ENCODE measurements at places on chromosomes 7 and 10.

DNA sequence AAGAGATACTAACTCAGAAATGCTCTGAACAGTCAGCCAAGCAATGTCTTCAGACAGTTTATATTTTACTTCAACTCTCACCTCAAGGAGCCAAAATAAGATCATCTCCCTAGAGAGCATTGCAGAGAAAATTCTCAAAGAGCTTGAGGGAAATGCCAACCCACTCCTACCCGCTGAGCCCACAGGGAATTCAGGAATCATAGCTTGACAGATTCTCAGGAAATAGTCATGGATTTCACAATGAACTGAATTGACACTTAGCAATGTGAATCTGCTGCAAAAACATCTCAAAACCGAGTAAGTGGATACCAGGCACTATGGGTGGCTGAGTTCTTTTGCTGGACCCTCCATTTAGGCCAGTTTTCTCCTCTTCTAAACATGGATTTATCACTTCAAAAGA, 9.8 kb upstream of the PLAC9 start:
- no peak for DNase-seq

DNA sequence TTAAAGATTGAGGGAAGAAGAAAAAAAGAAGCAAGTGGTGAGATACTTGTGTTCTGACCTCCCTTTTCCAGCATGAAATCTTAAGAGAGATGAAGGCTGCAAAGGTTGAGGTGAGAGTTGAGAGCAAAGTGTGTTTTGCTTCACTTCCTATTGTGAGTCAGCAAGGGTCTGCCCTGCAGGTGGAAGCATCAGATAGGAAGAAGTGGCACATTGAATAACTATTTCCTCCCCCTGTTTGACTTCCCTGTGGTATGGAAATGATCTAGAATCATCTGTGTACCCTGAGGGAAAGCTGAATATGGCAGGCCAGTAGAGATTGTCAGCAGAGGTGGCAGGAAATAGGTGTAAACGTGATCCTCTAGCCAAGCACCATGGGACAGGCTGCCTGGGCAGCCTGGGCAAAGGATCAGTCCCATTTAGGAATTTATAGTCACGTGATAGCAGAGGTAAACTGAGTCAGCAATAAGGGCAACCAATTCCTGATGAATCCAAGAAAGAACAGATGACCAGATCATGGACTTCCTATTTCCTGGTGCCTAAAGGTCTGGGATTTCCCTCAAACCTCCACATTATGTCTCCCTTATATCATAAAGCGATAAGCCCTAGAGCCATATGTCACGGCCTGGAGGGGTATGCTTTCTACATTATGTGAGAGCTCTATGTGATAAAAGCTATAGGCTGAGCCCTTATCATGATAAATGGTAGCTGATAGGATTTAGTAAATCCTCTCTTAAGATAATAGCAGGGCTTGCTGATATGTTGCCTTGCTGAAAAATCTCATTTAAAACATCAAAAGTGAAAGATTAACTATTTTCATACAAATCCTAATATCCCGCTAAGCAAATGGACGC, 287.0 kb downstream of the MDFIC start:
- no peak for DNase-seq

GRCh38 chr10:129244757-129245156, 222.3 kb upstream of the MGMT start:
- DNase-seq = no peak

DNA sequence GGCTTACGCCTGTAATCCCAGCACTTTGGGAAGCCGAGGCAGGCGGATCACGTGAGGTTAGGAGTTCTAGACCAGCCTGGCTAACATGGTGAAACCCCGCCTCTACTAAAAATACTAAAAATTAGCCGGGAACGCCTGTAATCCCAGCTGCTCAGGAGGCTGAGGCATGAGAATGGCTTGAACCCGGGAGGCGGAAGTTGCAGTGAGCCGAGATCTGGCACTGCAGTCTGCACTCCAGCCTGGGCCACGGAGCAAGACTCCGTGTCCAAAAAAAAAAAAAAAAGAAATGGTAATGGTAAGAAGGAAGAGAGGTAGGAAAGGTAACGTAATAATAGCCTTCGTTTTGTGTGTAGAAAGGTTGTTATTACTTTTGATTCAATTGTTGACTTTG, 1.2 kb downstream of the HSPA14 start:
- peak; percentile 32 for DNase-seq

- no peak for DNase-seq
Observed at GRCh38 chr10:7766241-7766640, 21.6 kb downstream of the KIN start.

- peak; percentile 44 for DNase-seq
Observed at GRCh38 chr7:108459922-108460551, 3.8 kb upstream of the NRCAM start.

- peak; percentile 86 for DNase-seq
Observed at GRCh38 chr10:78047314-78047891, 13.7 kb downstream of the RPS24 start.

DNA sequence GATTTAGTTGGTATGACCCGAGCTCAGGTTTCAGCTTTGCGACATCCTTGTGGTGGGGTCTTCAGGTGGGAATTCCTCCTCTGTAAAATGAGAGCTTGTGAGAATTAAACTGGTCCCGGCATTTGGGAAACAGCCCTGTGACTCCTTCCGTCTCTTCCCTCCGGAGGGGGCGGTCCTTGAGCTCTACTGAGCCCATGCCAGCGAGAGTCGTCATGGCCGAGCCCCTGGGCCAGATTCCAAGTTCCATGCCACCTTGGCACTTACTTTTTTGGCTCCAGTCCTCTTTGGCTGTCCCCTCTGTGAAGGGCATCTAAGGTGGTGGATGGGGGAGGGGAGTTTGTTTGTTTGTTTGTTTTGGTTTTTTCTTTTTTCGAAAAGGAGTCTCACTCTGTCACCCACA, 47.6 kb downstream of the GTF2IRD1 start:
- no peak for DNase-seq

DNA sequence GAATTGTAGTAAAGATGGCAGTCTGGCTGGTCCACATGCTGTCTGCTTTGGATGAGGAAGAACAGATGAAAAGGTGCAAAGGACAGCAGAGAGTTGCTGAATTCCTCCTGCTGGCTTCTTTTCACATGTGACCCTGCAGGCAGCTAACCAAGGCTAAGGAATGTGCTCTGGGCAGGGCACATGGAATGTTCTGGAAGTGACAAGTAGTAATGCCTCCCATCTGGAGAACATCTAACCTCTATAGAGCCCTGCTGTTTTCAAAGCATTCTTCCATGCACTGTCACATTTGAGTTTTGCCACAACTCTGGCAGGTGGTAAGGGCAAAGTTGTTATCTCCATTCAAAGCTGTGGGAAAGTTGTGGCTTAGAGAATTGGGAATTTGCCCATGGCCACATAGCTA, 208.8 kb downstream of the STK31 start:
- DNase-seq = no peak

GRCh38 chr10:1175956-1176565, 119.9 kb downstream of the WDR37 start:
- DNase-seq = no peak

GRCh38 chr7:974820-975681, at the start of gene COX19:
Gene COX19 (minus strand): TSS chr7:975549. CDS start chr7:975509, 40 bp downstream.
- peak; percentile 93 for DNase-seq

DNA sequence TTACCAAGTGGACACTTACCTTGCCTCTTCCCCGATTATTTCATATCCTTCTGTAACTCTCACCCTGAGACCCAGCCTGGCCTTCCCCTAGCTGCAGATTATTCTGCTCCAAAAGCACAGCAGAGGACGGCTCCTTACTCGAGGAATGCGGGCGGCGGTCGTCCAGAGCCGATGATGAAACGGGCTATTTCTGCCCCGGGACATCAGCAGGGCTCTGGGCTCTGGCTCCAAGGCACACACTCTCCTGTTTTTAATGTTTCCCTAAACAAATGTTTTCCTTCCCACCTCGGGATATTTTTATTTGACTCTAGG, 343 bp upstream of the C10orf71 start:
- no peak for DNase-seq

DNA sequence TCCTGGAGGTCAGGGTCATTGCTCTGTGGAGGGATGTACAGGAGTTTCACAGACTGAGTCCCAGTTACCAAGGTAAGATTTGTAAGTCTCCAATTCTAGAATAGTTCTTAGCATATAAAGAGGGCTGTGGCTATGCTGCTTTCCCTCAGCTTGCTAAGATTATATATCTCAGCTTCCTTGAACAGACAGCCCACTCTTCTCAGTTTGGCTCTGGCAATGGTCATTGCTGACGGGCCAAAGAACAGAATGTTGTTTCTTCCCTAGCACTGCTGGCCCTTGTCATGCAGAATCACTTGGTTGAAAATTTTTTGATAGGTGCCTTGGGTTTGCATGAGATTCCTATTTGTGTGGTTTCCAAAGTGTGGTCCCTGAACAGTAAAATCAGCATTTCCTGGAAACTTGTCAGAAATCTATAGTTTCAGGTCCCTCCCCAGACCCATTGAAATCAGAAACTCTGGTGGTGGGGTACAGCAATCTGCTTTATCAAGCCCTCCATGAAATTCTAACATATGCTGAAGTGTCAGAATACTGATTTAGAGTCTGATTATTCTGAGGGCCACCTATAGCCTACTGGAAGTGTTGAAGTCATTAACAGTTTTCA, 38.2 kb downstream of the NRBF2 start:
- no peak for DNase-seq

DNA sequence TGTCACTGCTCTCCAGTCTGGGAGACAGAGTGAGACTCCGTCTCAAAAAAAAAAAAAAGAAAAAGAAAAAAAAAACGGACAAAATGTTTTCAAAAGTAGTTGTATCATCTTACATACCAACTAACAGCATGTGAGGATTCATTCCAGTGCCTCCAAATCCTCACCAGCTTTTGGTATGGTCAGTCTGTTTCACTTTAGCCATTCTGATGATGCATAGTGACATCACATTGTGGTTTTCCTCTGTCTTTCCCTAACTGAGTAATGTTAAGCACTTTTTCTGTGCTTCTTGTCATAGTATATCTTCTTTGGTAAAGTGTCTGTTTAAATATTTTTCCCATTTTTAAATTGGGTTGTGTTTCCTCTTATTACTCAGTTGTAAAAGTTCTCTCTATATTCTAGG, 251.4 kb upstream of the CTBP2 start:
- peak; percentile 95 for DNase-seq

DNA sequence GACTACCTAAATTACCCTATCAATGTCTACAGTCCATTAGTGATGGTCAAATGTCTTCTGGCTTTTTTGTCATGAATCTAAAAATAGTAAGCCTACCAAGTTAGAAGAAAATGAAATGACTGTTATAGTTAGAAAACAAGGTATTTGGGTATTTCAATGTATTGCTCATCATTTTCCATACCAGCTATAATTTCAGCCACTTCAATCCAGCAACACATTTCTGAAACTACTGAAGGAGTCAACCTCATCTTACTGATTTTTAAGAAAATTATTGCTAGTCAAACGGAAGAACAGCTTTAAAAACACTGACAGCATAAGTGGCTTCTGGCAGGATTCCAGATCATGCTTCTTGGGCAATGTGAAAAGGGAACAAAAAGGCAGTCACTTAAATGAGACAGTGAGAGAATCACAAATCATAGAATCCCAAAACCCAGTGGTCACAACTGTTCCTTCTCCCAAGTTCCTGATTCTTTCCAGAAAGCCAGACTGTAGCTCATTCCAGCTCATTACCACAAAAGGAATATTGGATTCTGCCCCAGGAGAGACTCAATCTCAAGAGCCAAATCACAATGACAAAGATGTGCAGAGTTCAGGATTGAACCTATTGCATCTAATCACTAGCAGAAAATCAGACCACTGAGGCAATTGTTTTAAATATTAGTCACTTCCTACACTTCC, 61.2 kb upstream of the LRRN3 start:
- peak; percentile 20 for DNase-seq

DNA sequence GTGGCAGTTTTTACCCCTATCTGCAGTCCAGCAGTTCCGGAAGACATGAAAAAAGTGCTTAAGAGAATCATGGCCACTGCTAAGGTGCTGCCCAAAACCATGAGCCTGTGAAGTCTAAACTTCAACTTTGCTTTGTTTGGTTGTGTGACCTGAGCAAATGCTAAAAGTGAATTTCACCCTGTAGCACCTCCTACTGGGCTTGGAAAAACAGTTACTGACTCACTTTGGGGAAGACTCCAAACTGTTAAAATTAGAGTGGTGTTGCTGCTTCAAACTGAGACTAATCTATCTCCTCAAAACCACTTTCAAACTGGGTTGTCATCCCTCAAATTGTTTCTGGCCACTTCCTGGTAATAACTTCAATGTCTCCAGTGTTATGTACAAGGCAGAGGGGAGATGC, 21.3 kb downstream of the MKX start:
- peak; percentile 22 for DNase-seq

- no peak for DNase-seq
Observed at GRCh38 chr7:133155146-133155545, 73.3 kb upstream of the CHCHD3 start.

- DNase-seq = no peak
Observed at GRCh38 chr7:38452681-38453108, 178.5 kb downstream of the AMPH start.

DNA sequence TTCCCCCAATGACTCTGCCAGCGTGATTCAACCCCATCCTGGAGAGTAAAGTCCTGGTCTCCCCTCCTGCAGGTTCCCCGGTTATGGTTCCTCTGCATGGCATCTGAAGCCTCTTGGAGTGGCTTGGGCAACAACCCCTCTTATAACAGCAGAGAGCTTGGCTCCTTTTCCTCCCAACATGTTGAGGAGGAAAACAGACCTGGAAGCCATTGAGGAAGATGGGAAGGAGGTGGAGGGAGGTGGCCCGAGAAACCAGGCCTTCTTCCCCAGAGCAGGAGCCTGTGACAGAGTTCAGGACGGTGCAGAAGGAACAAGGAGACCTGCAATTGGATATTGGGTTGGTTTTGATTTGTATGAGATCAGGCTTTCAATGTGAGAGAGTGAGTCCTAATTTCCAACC, 184.0 kb upstream of the ADCY1 start:
- no peak for DNase-seq

- no peak for DNase-seq
Observed at GRCh38 chr10:10096296-10096695, 921.4 kb upstream of the CELF2 start.

DNA sequence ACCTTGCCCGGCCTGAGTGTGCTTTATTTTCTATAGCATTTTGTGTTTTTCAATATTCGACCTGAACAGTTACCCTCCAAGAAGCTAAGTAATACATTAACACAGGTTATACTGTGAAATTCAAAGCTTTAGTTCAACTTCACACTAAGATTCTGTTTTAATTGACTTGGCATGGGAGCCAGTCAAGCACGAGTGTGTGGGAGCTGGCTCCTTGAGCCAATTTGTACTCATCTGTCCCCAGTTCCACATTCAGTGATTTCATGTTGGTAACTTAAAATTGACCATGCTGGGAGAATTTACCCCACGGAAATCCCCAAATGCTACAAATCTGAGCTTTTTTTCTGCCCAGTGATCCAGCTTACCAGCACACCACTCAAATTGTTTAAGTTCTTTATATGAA, 20.3 kb downstream of the TSPAN12 start:
- no peak for DNase-seq

DNA sequence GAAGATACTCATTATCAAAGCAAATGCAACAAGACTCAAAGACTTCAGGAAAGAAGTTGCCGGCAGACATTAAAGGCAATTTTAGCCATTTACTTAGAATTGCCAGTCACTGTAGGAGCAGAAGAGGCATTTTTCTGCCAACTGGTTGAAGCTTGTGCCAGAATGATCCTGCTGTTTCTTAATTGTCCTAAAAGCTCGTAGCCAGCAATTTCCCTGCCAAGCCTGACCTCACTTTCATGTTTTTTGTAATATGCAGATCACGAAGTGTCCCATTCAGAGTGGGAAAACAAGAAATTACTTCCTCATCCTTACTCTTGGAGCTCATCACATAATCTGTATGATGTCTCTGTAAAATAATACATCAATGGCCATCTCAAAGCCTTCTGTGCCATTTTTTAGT, 130.9 kb upstream of the ANKRD1 start:
- DNase-seq = no peak

Data from ELR (cell line).